ENCODE measurements at places on chromosomes 3 and 15.

- DNase-seq, result no peak
Measured at GRCh38 chr15:57485869-57486268, 105.8 kb upstream of the MYZAP start.

DNA sequence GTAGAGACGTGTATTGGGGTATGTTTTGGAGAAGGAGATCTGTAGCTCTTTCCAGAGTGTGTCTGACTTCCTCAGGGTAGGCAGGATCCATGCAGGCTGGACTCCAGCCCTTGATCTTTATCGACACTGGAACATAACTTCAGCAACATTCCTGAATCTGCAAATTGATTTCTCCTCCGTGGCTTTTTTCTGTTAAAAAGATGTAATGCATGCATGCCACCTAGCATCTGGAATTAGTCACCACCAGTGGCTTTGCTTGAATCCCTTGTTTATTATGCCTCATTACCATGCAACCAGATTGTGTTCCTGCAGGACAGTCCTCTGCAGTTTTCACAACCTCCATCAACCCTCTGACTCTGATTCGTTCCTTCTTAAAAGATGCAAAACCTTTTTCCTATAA is 86.1 kb downstream of the CCNL1 start:
- no peak for DNase-seq

DNA sequence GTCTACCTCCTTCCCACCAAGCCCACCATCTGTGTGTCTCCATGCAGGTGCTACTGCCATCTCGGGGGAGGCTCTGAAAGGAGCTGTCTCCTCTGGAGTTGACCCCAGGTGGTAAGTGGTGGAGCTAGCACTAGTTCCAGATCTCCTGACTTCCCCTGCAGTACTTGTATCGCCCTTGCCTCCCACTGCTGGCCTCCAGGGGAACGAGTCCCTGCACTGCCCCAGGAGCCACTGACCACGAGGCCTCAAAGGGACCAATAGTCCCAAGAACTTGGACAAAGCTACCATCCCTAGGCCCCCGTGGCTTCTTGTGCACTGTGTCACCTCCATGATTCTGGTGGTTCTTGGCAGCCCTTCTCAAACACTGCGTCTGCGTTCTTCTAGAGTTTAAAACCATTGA is 98.9 kb downstream of the TOP2B start:
- DNase-seq, result no peak

GRCh38 chr3:74599564-74599963 is 14.9 kb downstream of the CNTN3 start:
- no peak for DNase-seq

DNA sequence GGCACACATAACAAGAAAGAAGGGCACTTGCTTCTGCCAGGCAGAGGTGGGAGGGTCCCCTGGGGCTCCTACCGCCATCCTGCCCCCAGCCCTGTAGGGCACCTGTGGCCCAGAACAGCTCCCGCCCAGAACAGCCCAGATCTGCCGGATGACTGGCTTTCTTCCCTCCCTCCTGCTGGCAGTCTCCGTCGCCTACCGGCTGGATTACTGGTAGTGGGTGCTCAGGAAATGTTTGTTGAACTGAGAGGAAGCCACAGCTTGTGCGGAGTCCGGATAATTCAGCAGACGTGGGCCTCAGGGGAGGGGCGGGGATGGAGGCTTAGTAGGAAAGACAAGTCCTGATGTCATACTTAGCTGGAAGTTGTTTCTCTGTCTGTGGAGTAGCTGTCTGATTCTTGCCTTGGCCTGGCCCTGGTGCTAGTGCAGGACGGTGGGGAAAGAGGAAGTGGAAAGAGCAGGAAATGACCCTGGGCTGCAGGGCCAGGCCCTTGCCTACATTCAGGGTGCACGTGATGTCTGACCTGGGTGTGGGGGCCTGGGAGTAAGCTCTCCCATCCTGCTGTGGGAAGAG is 6.7 kb downstream of the CCDC9B start:
- DNase-seq, result no peak

DNA sequence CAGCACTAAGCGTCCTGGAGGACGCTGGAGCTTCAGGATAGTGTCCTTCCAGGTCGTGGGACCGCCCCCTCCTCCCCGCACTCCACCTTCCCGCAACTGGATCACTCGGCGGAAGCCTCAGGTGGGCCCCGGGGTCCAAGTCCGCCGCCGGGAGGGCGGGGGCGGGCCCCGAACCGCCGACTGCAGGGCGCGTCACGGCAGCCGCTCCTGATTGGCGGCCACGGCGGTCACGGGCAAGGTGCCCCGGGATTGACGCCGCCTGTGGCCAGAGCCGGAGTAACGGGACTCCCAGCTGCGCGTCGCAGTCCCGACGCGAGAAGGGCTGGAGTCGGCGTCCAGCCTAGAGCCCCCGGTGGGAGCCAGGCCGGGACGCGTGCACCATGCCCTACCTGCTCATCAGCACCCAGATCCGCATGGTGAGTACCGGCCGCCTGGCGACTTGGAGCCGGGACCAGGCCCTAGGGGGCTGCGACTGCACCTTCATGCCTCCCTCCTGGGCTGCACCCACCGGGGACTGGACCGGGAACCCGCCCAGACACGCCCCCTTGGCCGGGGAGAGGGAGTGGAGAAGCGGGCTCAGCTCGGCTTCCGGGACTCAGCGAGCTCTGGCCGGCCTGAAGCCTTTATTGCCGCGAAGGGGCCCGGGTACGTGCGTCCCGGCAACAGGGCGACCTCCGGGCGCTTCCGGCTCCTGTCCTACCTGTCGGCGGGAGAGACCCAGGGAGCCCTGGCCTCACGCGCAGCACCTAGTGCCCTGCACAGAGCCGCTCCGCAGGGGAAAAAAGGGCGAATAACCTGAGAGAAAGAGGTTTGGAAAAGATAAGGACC is at the start of gene GCHFR:
TSS of gene GCHFR (plus strand) at position 268 of the 828 bp plus-strand sequence. CDS start at position 381, 113 bp downstream.
- DNase-seq, result peak; percentile 59

Data from activated CD4-positive, alpha-beta T cell treated with anti-CD3 and anti-CD28 coated beads for 24 hours (primary cell).